ENCODE measurements at places on chromosomes 7 and 10.

GRCh38 chr10:126029999-126030398 lies 133.6 kb downstream of the FANK1 start:
- DNase-seq, result no peak

DNA sequence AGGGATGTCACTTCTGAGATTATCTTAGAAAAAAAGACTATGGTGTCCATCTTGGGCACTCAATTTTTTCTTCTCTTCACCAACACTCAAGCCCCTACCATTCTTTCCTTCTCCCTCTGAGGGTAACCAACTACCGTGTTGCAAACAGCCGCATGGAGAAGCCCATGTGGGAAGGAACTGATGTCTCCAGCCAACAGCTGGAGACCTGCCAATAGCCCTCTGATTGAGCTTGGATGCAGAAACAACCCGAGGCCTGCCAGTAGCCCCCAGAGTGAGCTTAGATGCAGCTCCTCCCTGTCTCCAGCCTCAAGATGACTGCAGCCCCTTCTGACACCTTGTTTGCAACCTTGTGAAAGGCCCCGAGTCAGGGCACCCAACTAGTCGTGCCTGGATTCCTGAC lies 36.4 kb upstream of the CHCHD3 start:
- no peak for DNase-seq

- no peak for DNase-seq
Observed at GRCh38 chr7:3992841-3993240, 689.3 kb upstream of the FOXK1 start.

DNA sequence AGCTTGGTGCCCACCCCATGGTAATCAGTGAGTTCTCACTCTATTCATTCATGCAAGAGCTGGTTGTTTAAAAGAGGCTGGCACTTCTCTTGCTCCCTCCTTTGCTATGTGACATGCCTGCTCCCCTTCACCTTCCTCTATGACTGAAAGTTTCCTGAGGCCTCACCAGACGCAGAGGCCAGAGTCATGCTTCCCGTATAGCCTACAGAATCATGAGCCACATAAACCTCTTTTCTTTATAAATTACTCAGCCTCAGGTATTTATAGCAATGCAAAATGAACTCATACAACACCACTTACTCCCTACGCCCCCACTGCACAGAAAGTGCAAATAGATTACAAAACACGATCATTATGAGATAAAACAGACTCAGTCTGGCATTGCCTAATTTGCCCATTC lies 39.0 kb downstream of the SEC61G start:
- no peak for DNase-seq

DNA sequence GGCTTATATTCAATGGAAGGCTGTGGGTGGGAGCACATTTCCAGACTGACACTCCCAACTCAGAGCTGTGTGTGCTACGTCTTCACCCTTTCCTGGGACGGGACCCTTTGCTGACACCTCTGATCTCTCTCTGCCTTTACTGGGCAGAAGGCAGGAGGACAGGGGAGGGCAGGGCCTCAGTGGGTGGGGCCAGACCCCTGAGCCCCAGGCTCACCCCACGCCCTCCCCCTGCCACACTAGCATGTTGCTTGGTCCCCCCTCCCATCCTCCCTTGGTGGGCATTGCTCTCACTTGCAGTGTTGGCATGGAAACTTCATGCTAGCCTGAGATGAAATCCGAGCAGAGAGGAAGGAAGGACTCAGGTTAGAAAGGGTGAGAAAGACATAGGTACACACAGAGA lies 18.4 kb downstream of the TMEM273 start:
- no peak for DNase-seq

DNA sequence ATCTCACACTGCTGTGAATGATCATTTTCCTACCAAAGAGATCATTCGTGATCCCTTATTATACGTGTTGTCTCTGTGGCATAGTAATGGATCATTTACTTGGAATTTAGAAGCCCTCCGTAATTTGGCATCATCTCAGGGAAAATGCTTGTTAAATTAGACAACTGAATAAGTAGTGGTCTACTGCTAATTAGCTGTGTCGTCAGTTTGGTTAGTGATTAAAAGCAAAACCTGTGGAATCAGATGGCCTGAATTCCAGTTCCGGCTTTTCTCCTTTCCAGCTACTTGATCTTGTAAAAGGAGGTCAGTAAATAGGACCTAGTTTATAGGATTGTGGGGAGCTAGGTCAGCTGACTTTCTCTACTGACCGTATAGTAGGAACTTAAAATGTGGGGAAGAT lies 65.6 kb downstream of the RBM33 start:
- no peak for DNase-seq

DNA sequence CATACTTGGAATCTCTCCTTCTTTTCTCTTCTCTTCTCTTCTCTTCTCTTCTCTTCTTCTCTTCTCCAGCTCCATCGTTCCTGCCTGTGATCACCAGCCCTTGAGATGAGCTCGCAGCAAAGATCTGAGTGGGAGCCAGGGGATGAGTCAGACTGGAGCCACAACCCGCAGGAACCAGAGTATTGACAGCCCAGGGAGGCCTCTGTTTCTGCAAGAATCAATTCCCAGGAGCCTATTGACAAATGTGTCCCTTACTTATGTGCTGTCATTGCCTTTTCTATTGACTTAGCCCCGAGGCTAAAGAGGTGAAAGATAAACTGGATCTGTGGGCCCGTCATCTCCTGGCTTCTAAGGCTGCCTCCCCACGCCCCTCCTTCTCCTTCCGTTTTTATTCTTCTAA lies 13.1 kb upstream of the HABP2 start:
- no peak for DNase-seq

DNA sequence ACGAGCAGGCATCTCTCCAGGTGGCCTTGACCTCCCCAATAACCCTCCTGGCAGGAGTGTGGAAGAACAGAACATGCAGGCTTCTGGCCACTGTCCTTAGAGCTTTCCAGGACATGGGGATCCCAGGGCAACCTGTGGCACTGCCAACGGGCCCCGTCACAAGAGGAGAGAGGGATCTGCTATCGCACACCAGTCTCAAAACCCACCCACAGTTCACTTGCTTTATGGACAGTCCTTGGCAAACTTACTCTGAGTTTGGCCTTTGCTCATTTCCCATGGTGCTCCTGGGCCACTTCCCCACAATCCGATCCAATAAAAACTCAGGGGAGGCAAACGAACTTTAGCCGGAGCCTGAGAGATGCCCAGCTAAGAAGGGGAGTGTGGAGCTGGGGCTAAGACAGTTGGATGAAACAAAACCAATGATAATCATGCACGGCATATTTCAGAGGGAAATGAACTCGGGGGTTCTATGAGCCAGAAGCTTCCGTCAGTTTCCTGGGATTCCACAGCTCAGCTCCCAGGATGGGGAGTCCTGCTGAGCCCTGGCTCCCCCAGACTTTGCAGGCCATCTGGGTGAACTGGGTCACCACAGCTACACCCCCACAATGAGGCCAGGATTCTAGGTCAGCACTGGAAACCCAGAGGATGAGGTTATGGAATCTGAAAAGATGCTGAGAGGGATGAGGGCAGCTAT lies 158.4 kb downstream of the NEURL1 start:
- no peak for DNase-seq

GRCh38 chr7:95811846-95812445 lies 39.6 kb downstream of the DYNC1I1 start:
- DNase-seq, result no peak

DNA sequence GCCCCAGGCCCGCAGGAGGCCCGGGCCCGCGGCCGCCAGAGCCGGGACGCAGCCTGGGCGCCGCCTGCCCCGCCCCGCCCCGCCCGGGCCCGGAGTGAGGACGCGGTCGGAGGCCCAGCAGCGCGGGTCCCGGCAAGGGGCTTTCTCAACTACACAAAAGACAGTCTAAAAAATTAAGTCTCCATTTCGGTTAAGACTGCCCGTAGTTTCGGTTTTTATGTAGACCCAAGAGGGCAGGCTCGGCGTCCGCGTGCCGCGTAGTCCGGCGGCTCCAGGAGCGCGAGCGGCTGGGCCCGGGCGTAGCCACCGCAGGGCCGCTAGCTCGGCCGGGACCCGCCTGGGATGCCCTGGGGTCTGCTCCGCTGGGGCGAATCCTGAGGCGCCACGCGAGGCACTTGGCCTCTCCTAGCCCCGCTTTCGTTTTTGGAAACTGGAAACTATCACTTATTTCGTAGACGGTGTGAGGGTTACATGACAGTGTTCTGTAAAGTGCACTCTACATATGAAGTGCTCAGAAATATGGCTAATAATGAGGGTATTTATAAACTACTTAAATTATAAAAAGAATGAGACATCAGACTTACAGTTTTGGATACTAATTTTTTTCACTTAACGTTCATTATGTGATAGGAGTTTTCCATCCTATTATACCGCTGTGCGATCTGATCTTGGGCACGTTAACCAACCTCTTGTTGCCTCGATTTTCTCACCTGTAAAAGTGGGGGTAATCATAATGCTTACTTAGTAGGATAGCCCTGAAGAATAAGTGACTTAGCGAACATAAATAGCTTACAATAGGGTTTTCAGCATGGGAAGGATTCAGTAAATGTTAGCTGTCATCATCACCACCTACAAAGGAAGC lies 573 bp downstream of the BLVRA start:
- peak; percentile 28 for DNase-seq

GRCh38 chr10:127527891-127528290 lies 21.2 kb upstream of the NPS start:
- DNase-seq, result no peak

DNA sequence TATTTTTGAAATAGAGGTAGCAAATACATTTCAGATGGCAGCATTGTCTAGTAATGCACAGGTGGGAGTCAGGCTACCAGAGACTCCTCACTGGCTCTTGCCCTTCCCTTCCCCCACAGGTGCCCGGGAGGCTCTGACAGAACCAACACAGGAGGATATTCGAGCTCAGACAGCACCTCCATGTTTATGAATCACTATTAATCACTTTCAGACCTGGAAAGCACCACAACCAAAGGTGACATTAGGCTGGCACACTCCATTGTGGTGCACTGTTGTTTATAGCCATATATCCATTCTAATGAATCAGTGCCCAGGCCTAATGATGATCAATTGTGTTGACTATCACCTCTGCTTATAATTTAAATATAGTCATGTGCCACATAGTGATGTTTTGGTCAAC lies 107.8 kb upstream of the NAMPT start:
- no peak for DNase-seq

- DNase-seq, result no peak
Observed at GRCh38 chr10:13961097-13961496, 369.6 kb downstream of the FRMD4A start.

- no peak for DNase-seq
Observed at GRCh38 chr7:27220440-27220955, 20.6 kb upstream of the HOXA13 start.

DNA sequence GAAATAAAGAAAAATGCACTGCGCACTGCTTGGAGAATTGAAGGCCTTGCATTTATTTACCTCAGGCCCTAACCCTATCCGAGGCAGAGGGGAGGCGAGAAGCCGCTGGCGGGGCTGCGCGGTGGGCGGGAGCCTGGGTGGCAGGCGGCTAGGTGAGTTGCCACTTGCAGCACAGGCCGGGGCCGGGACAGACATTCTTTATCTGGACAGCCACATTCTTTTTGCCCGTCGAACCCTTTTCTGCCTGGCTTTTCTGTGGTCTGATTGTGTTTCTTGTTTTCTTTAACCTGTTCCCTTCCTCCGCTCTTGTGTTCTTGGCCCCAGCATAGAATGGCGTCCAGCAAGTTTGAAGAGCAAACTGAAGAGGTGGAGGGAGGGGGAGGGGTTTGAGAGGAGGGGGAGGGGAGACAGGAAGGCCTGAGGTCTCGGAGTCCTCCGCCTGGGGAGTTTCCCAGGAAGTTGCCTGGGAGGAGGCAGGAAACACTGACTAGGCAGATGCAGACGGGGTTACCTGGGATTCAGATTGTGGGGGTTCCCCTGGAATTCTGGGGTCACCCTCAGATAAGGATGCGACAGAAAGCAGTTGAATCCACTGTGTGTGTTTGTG lies 5.1 kb downstream of the SHH start:
- DNase-seq, result no peak

DNA sequence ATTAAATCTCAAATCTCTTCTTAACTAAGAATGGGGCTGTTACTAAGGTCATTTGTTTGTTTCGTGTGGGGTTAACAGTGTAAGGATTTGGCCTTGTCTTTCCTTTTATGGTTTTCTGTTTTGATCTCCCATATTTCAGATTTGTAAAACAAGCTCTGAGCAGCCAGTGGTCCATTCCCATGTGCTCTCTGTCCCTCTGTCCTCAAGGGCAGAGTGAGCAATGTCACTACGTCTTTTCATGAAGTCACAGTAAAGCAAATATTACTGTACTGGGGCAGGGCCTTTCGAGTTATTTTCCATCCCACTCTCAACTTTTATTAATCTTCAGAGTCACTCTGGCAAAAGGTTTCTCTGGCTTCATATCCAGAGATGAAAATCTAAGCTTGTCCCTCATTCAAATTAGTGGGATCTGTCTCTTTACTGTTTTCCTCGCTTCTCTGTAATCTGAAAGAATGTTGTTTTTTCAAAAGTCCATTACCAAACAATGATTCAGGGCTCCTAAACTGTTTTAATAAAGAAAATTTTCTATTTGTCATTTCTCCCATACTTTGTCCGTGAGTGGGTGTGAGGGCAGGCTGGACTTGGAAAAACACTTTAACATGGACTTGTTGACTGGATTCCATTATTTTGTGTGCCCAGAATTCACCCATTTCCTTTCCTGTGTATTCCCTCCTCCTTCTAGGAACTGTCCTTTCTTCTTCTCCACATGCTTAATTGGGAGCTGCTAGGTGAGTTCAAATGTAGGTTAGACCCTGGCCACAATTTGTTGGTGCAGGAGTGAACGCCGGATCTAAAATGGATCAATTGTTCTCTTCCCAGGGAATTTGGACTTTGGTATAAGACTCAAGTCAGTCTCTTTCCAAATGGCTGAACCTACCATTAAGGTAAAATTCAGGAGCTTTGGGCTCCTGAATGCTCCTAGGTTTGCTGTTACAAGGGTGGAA lies 42.1 kb upstream of the NAMPT start:
- no peak for DNase-seq

GRCh38 chr10:52481986-52482555 lies 168.0 kb downstream of the DKK1 start:
- no peak for DNase-seq

DNA sequence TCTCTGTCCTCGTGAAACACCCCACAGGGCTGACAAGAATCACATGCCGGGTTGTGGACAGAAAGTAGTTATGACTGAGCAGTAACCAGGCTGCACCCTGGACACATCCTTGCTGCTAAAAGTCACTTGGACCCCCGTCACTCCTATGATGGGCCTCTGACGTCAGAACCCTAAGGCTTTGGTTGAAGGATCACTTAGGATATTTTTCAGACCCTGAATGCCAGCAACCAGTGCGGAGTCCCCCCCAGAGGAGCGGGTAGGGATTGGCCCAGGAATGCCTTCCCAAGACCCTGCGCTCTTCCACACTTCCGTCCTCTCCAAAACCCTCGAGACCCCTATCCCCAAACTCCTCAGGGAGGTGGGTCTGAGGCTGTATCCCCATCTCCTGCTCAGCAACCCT lies 52.1 kb downstream of the CFAP46 start:
- no peak for DNase-seq

DNA sequence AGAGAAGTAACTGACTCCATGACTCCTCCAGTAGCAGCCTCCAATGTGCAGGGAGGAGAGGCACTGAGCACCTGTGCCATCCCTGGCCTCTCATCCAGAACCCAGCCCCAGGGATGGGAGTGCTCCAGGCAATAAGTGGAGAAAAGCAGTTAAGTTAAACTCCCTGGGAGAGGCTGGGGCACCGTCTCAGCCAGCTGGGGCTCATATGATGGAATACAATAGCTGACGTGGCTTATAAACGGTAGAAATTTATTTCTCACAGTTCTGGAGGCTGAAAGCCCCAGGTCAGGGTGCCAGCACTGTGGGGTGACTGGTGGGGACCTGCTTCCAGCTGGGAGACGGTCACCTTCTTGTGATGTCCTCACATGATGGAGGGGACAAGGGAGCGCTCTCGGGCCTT lies 94.7 kb downstream of the RAMP3 start:
- DNase-seq, result no peak

- peak; percentile 17 for DNase-seq
Observed at GRCh38 chr7:128137181-128137580, 103.9 kb upstream of the LEP start.

GRCh38 chr10:69344591-69345252 lies 66.4 kb downstream of the HK1 start:
- peak; percentile 20 for DNase-seq

Data from CD4-positive, alpha-beta T cell treated with Interferon gamma for 1 hour (primary cell).